Renal cortex interstitium (tissue), 15 donors: ENCODE measurements at places on chromosomes 5 and 9. TPM values are rescaled to one million over a fixed set of nuclear protein-coding genes. Genes with fewer than 3 reads are reported as not detected.

- DNase-seq, result no peak
Observed at GRCh38 chr5:120254385-120254784, 209.7 kb upstream of the PRR16 start.

- DNase-seq, result no peak
Observed at GRCh38 chr9:31135567-31135966, 1248.9 kb upstream of the ACO1 start.

DNA sequence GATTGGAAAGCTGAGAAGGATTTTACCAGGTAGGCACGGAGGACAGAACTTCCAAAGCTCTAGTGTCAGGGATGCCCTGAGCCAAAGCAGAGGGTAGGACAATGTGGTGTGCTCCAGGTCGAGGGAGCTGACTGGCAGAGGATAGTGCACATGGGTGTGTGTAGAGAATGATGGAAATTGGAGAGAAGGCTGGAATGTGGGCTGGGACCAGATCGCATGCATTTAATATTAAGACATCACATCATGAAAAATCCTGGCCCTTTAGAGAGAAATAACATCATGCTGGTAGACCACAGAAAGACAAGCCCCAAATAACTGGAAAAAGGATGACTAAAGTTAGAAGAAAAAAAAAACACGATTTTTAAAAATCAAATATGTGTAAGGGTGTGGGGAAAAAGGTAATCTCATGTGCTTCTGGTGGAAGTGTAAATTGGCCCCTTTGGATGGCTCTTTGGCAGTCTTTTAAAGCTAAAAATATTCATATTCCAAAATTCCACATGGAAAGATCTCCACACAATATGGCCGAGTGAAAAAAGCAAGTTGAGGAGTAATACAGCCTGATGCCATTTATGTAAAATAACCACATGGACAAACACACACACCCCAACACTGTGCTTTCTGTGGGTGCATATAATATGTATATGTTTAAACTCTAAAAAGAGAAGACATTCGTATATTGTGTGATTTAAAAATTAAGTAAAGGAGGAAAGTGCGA lies 67.0 kb upstream of the TGFBR1 start:
- no peak for DNase-seq

GRCh38 chr5:113891491-113891890 lies 378.0 kb downstream of the YTHDC2 start:
- DNase-seq, result no peak

DNA sequence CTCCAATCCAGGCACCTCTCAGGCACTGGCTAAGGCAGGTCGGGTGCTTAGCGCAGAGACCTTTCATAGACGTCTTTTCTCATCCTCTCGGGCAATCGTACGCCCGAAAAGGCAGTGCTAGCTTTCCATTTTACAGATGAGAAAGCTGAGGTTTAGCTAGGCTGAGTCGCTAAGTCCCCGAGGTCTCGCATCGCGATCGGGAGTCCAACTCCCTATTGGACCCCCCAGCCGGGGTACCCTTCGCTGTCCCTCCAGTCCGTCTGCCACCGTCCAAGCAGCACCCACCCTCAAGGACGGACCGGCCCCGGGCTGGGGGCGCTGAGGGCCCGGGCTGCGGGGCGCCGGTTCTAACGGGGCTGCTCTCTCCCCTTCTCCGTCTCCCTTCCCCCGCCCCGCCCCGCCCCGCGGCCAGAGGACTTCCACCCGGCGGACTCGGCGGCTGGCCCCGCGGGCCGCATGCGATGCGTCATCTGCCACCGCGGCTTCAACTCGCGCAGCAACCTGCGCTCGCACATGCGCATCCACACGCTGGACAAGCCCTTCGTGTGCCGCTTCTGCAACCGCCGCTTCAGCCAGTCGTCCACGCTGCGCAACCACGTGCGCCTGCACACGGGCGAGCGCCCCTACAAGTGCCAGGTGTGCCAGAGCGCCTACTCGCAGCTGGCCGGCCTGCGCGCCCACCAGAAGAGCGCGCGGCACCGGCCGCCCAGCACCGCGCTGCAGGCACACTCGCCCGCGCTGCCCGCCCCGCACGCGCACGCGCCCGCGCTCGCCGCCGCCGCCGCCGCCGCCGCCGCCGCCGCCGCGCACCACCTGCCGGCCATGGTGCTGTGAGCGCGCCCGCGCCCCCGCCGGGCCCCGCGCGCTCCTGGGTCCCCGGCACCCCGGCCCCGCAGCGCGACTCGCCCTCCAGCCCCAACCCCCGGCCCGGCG lies 12.5 kb upstream of the EXOSC2 start:
- no peak for DNase-seq

DNA sequence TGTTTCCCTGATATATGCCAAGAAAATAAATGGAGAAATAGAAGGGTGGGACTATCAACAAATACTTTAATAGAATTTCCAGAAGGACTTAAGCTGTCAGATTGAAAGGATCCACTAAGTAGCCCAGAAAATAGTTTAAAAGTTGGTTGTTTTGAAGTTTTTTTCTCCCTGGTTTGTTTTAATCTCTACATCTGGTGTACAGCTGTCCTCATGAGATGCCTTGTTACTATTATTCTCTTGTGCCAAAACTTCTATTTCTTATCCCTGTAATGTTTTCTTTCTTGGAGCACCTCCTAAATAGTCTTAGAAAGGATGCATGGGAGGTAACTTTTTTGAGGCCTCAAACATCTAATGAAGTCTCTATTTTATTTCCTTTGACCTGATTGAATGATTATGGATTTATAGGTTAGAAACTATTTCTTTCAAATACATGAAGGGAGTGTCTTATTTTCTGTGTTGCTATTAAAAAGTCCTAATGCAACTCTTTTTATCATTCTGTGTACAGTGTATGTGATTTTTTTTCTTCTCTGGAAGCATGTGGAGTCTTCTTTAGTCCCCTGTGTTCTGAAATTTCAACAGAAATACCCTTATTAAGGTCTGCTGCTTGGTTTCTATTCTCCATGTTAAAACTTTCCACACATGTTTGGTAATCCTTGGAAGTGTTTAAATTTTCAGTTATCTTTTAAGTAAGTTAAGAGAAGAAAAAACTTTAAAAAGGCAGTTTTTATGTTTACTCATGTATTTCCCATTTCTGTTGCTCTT lies 140.0 kb upstream of the CDKN2B start:
- DNase-seq, result no peak

DNA sequence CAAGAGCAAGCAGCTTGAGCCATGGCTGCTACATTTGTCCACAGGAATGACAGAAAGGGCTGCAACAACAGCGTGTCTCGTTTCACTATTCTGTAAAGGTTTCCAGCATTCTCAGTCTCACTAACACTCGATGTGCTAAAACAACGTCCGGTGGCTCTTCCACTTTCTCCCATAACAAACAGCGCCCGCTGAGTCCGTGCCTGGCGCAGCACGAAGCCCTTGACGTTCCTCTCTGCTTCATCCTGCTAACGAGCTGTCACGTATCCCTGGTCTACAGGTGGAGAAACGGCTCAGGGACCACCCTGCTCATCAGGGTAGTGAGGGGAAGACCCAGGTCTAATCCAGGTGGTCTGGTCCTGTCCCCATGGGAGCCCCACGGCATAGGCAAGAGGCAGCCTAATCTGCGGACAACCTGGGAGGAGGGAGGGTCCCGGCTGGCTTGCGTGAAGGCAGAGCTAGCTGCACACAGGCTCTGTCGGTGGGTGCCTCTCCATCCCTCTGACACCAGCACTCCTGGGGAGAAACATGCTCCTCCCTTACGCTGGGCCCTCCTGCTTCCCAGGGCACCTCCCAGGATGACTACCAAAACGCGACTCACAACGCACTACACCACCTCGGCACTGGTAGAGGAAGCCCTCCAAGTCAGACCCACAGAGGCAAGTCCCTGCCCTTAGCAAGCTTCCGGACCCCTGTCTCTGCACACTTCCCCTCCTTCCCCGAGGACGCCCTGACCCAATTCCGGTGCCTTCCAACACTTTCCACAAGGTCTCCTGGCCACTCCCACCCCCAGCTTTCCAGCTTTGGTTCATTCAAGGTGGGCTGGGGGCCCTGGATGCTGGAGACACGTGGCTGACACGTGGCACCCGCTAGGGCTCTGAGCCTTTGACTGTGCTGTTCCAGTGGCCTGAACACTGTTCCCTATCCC lies 43.3 kb downstream of the VAV2 start:
- no peak for DNase-seq

- DNase-seq, result no peak
Observed at GRCh38 chr5:120749737-120750136, 285.6 kb downstream of the PRR16 start.

- no peak for DNase-seq
Observed at GRCh38 chr5:128135286-128135685, 51.7 kb downstream of the SLC12A2 start.

DNA sequence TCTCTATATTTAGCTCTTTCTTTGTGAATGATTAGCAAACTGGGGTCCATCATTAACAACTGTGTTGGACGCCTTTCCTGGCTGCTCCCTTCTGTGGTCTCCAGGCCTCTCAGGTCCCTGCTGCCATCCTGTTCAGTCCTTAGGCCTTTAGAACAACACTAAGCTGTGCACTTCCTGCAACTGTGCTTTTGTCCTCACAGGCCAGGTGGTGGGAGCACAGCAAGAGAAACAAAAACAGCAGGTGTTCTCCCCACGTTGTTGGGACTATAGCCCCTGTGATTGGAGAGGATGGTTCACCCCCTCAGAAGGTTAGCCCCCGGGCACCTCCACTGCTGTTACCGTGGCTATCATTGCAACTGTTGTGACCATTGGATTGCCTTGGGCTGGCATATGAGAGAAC lies 41.7 kb upstream of the CLINT1 start:
- no peak for DNase-seq

GRCh38 chr5:159880676-159881075 lies 35.6 kb upstream of the ADRA1B start:
- no peak for DNase-seq

- DNase-seq, result no peak
Observed at GRCh38 chr5:79392776-79393175, 121.2 kb downstream of the HOMER1 start.

DNA sequence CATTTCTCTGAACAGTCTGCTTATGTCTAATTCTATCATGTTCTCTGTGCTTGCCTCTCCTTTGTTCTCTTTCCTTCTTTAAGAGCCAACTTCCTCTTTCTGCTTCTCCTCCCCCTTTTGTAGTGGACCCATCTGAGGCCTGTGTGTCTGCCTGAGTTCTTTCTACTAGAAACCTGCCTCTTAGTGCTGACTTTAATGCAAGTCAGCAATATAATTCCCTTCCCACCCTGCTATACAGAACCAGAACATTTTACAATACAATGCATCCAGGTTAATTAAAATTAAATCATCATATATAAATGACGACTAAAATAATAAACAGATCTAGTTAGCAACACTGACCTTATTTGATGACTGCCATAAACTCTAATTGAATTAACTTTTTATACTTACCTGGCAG lies 82.6 kb upstream of the GAS1 start:
- no peak for DNase-seq

GRCh38 chr5:34656001-34656699 lies at the start of gene RAI14:
Gene RAI14 (plus strand): TSS chr5:34656328. CDS start chr5:34686920, 30,592 bp downstream.
- DNase-seq, result peak; percentile 74

GRCh38 chr9:4421847-4422246 lies 68.4 kb upstream of the SLC1A1 start:
- no peak for DNase-seq

The PCDHGA3 gene
- polyA plus RNA-seq, result 3.1 TPM

The LRRC8A gene
- 28.0 TPM for polyA plus RNA-seq

The FYB1 gene
- 3.9 TPM for polyA plus RNA-seq

The SPEF2 gene
- polyA plus RNA-seq, result 71.2 TPM

The CTXN3 gene
- 0.09 TPM for polyA plus RNA-seq

The TOPORS gene
- 30.0 TPM for polyA plus RNA-seq

The PCDHGA9 gene
- polyA plus RNA-seq, result 5.4 TPM

The PLAC8L1 gene
- 1.1 TPM for polyA plus RNA-seq

The DMRT3 gene
- 1.7 TPM for polyA plus RNA-seq
